Activated naive CD8-positive, alpha-beta T cell treated with anti-CD3 and anti-CD28 coated beads for 36 hours (primary cell): ENCODE measurements at places on chromosomes 13 and 19.

DNA sequence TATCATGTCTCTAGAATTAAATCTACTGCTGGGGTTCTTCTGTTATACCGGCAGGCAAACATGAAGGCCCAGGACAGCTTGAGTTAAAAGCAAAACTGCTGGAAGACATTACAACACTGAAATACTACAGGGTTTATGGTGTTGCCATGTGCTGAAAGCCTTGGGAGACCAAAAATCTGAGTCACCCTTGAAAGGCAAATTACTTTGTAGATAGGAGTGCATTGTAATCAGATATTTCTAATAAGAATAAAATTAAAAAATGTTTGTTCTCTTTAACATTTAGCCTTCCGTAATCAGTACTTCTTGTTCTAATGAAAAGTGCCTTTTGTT, 181.3 kb downstream of the PCDH9 start:
- DNase-seq = no peak

GRCh38 chr13:76812206-76812897, 73.9 kb downstream of the KCTD12 start:
- DNase-seq = no peak

DNA sequence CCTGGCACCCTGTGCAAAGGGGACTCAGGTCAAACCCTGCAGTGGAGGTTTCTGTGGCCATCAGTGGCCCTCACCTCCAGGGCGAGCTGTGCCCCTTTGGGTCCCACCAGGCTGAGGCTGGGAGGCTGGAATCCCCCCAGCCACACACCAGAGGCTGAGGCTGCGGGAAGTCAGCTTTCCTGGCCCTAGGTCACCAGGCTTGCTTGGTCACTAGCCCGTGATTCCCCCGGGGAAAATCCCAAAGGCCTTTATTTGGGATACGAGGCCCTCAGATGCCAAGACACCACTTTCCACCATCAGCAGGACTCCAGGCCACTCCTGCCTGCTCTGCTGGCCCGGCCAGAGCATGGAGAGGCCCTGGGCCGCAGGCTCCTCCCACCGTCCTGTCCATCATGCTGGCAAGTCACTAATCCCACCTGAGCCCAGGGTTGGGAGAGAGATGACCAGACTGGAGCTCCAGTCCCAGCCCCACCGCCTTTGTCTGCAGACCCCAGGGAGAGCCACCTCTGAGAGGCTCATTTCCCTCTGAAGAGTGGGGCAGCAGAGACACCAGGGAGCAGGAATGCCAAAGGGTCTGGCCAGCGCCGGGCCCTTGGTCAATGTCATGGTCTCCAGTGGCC, 4.7 kb downstream of the NKPD1 start:
- no peak for DNase-seq

GRCh38 chr13:103161476-103161875, 95.3 kb upstream of the SLC10A2 start:
- DNase-seq = no peak

DNA sequence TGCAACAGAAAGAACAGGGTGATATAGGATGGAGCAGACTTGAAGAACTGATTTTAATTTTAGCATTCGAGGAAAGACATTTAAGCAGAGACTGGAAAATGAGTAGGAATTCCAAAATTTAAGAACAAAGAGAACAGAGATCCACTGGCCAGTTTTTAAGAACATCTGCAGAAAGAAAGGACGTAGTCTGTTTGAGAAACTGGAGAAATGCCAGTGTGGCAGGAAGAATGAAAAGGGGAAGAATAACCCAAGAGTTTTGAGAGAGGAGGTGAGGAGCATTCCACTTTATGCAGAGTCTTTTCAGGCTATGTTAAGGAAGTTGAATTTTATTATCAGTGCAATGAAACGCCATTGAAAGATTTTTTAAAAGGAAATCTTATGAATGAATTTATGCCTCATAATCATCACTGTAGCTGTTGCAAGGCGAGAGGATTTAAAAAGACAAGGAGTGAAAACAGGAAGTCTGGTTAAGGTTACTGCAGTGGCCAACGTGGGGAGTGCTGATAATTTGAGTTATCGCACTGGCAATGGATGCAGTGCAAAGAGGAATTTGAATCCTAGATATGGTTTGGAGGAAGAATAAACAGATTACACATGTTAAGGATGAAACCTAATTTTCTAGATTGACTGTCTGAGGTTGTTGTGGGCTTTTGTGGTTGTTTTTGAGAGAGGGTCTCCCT, 253.8 kb downstream of the DACH1 start:
- DNase-seq = no peak

DNA sequence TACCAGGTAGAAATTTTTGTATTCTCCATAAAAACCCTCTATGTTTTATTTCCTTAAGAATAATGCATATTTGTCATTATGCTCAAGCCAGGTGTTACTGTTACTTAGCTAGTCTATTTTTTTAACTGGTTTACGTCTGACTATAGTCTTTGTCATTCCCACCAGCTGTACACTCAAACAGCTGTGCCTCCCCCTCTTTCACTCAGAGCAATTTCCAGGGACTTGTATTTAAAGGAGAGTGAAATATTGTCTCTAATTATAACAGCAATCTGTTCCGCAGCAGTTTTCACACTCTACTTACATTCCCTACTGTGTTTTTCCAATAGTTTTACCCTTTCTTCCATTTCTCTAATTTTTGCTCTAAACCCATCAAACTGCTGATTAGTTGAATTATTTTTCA, 813.6 kb upstream of the MIR17HG start:
- no peak for DNase-seq

GRCh38 chr19:46513461-46514236, 18.0 kb upstream of the PNMA8B start:
- DNase-seq = peak; percentile 81

- no peak for DNase-seq
Observed at GRCh38 chr13:44903574-44903985, 85.7 kb downstream of the NUFIP1 start.

DNA sequence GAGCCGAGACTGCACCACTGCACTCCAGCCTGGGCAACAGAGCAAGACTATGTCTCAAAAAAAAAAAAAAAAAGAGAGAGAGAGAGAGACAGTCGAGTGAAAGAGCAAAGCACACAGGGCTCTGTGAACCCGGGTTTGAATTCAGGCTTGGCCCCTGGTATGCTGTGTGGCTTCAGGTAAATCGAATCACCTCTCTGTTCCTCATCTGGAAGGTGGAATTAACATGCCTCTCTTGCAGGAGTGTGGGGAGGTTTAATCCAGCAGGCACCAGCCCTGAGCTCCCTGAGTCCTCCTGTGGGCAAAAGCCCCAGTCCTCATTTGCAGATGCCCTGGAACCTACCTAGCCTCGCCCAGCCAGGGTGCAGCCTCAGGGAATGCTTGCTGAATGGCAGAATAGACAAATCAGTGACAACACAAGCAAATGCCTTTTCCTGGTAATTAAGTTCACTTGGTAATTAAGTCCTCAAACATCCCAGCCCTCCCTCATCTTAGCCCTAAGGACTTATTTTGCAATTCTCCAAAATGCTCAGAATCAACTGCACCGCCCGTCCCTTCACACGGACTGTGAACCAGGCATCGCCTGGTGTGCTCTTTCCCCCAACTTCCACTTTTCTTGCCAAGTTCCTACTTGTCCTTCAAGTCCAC, 4.6 kb upstream of the ZNRF4 start:
- no peak for DNase-seq

- DNase-seq = no peak
Observed at GRCh38 chr13:50196118-50196517, 180.9 kb downstream of the KCNRG start.

DNA sequence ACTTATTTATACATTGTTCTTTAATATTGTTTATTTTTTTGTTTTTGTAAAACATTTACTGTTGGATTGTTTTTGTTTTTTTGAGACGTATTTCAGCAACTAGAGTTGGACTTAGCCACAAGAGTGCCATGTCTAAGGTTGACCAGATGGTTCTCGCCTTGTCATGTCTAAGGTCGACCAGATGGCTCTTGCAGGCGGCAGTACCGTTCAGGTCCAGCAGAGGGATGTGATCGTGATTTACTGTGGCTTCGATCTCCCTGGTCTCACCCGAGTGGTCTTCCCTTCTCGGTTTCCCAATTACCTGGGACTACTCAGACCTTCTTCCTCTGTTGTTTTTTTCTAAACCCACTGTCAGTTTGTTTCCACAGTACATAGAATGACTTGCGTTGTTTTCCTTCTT, 1438.6 kb downstream of the UQCRFS1 start:
- DNase-seq = peak; percentile 5

DNA sequence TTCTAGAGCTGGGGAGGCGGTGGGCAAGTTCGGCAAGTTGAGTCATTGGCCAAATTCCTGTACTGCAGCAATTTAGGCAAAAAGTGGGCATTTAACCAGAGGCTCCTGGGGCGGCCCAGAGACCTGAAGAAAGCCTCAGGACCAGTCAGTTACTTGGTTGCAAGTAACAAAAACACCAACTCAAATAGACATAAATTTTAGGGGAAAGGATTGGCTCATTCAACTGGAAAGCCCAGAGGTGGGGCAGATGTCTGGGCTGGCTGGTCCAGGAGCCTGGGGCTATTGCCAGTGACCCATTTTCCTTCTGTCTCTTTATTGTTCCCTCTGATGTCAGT, 97.1 kb downstream of the SIPA1L3 start:
- DNase-seq = no peak

DNA sequence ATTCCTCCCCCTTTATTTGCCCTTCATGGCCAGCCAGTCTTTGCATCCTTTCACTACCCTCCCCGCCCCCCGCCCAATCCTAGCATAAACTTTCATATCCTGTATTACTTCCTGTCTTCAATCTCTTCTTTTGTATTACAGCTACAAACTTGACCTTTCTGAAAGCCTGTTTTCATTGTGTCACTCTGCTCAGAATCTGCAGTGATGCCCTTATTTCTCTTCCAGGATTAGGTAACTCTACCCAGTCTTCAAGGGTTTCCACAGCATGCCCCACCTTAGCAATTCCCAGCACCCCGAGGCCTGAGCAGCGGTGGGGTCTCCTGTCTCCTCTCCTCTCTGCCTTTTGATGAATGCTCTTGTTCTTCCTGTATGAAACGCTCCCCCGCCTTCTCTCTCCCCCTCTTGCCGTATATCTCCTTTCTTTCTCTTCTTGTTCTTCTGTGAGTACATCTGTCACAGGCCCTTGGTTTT, 145.6 kb downstream of the SHISA2 start:
- no peak for DNase-seq

- no peak for DNase-seq
Observed at GRCh38 chr19:14407605-14408484, 11.3 kb downstream of the DDX39A start.

GRCh38 chr13:98363326-98363725, 186.3 kb upstream of the RNF113B start:
- DNase-seq = no peak

DNA sequence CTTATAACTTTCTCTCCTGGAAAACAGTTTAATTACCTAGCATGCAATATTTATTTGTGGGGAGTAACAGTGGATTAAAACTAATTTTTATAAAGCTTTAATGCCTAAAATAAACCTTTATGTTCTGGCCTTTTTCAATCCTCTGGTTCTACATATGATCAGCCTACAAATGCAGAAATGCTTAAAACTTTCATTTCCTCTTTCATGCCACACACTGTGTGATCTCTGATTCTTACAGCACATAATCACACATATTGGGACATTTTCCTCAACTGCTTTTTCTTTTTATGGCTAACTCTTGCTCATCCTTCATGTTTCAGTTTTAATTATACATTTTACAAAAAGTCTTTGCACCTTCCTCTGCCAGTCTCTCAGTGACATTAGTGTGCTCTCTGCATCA, 910.8 kb upstream of the SLITRK6 start:
- DNase-seq = no peak

- no peak for DNase-seq
Observed at GRCh38 chr13:24802074-24802473, 38.1 kb downstream of the RNF17 start.

GRCh38 chr19:6092329-6093286, 17.7 kb downstream of the RFX2 start:
- DNase-seq = no peak

DNA sequence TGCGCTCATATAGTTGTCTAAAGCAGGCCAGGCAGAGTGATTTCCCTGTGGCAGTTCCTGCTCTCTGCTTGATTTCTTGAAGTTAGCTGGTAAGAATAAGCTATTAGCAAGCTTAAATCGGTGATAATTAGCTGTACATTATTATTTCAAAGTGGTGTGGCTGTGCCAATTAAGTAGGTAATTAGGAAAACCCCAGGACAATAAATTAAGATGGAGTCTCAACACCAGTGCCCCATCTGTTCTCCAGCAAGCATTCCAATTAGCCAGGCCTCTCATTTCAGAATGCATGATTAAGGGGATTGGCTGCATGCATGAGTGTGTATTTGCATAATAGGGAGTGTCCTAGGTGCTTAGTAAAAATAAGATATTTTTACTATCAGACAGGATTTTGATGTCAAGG, 342.3 kb downstream of the GPC5 start:
- DNase-seq = no peak

GRCh38 chr13:45782327-45783045, 69.1 kb downstream of the SIAH3 start:
- DNase-seq = no peak

DNA sequence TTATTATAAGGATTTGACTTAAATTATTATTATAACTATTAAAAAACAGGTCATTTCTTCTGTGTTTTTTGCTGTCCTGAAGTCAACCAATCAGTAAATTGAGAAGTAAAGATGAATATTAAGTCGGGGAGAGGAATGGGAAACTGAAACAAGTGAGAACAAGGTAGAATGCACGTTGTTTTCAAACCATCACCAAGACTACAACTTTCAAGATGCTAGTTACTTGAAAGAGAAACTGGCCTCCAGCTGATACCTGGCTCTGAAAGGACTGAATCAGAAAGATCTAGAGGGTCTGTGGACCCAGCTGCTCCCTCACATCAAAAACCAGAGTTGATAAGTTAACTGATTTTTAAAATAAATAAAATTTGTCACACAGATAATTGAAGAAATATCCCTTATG, 1301.5 kb upstream of the ATXN8OS start:
- DNase-seq = no peak

DNA sequence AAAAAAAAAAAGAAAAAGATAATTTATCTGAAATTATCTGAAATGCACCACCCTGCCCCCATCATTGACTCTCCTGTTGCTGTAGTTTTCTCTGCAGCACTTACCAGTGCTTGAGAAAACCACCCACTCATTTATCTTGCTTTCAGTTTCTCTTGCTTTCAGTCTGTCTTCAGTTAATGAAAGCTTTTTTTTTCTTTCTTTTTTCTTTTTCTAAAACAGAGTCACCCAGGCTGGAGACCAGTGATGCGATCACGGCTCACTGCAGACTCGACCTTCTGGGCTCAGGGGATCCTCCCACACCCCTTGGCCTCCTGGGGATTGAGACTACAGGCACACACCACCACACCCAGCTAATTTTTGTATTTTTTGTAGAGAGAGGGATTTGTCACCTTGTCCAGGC, 4.3 kb upstream of the ACP5 start:
- DNase-seq = peak; percentile 57

- peak; percentile 33 for DNase-seq
Observed at GRCh38 chr19:2477732-2478191, 1.8 kb downstream of the GADD45B start.

GRCh38 chr13:51502153-51502651, 49.4 kb upstream of the INTS6 start:
- DNase-seq = peak; percentile 51

DNA sequence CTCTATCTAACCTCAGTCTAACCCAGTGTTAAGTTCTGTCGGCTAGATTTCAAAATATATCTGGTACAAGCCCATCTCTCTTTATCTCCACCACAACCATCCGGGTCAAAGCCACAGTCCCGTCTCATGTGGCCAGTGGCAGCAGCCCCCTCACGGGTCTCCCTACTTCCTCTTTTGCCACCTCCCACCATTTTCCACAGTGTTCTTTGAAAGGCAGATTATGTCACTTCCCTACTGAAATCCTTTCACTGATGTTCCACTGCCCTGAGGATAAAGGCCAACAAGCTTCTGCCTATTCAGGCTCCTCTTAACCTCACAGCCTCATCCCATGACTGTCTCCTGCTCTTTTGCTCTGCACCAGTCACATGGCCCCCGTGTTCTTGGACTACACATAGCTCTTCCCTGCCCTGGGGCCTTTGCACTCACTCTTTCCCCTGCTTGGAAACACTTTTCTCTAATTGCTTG, 117.2 kb downstream of the UBL3 start:
- DNase-seq = peak; percentile 4
